ENCODE measurements at places on chromosomes 11 and 22.

DNA sequence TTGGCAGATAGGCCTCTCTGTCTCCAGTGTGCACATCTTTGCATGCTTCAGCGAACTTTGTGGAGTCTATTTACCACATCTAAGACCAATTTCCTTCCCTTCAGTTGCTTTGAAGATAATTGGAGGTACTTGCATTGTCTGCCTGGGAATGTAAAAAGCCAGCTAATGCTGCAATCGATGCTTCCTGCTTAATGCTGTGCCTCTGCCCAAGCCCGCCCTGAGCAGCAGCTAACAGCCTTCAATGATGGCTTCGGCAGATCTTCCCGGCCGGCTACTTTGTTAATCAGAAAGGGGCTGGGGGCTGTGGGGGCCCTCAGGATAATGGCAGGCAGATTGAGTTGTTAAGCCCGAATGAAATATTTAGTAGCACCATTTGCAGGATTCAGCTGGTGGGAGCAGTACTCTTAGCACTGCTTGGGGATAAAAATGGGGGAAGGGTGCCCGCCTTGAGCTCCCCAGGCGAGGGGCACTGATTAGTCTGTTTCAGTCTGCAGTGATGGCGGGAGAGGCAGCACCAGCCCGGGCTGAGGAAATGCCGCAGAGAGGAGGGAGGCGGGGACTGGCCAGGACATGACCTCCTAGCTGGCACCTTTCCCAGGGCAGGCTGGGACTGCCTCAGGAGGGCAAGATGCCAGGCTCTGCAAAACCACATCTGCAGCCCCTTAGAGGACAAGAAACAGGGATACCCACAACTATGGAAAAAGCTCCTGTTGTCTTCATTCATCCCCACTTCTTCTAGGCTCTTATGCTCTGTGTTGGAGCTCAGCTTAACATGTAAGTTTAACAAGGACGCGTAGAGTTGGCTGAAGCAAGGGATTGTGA is 460.0 kb downstream of the BUD13 start:
- DNase-seq: no peak

DNA sequence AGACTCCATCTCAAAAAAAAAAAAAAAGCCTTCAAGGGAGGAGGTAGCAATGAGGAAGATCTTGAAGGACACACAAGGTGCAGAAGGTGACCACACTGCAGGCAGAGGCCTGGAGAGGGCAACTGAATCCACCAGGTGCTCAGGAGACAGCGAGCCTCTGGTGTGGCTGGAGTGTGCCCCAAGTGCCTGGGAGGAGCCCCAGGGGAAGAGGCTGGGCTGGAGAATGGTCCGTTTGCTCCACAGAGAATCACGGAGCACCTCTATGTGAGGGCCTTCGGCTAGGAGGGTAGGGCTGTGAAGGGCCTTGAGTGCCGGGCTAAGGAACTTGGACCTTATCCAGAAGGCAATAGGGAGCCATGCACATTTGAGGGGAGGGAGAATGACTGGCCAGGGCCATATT is 50.3 kb downstream of the ARRB1 start:
- no peak for DNase-seq

DNA sequence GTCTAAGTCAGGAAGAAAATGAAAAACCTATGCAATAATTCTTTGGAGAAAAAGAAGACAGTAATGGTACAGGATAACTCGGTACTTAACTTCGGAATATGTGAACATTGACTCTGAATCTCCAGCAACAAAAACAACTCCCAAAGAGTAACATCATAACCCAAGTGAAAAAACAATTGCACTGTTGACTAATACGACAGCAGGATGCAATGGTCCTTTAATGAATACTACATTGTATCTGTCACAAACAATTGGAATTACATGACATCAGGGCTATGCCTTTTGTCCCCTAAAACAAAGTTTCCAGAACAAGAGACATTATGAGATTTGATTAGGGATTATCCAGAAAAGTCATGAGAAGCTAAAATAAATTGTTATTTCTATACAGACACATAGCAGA is 1065.9 kb downstream of the LRRC4C start:
- DNase-seq: no peak

DNA sequence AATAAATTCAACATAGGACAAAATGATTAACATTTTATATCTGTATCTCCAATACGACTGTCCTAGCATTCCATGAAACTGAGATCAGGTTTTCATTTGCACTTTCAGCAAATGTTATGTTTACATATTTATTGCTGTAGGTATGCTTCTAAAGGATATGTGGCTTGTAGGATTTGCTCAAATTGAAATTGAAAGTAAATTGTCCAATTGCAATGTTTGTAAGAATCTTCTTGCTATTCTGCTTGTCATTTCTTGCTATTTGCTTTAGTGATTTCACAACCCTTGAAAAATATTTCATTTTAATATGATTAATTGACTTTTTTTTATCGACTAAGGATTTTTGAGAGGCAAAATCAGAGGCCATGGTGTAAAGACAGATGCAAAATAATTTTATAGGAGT is 904.2 kb upstream of the RAG2 start:
- no peak for DNase-seq

- no peak for DNase-seq
Measured at GRCh38 chr22:47604563-47604962, 842.1 kb downstream of the TBC1D22A start.

All from stimulated activated CD8-positive, alpha-beta memory T cell treated with anti-CD3 and anti-CD28 coated beads, Interleukin-15, amount 100 ng/mL, for 4 hours (primary cell).